Motor neuron (in vitro differentiated cells): ENCODE measurements at places on chromosomes 4 and X.

DNA sequence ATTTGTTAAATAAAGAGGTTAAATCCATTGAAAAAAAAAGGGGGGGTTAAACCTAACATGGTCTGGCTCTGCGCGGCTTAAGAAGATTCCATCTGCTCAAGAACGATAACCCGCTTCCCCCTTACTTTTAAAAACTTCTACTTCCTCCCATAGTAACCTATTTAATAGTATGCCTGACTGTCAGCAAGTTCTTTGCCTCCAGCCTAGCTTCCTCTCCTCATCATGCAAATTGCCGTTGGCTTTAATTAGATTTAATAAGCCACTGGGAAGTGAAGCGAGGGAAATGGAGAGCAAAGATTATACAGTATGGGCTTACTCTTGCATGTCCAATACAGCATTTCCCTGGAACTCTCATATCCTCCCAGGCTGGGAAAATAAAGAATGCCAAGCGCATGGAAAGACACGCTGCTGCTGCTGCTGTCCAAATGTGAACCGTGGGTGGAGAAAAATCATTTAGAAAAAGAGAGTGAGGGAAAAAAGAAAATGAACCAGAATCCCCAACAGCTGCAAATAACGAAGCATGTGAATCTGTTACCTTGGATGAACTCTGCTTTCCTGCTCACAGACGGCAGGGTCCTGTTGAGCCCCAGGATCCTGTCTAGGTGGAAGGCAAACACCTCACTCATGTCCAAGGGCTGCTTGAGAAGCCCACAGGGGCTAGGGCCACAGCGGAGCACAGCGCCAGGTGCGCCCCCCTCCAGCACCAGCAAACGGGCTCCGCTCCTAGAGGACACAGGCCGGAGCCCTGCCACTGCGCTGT is 2.7 kb downstream of the GASK1B start:
- peak; percentile 11 for ATAC-seq

GRCh38 chrX:30943984-30944383 is 54.9 kb upstream of the TAB3 start:
- no peak for ATAC-seq

GRCh38 chr4:89482251-89482650 is 174.7 kb upstream of the GPRIN3 start:
- peak; percentile 67 for ATAC-seq

GRCh38 chr4:99710020-99710419 is 52.4 kb upstream of the C4orf54 start:
- no peak for ATAC-seq

- ATAC-seq = no peak
These were observed 10.0 kb downstream of the SMC1A start for GRCh38 chrX:53412446-53412845.

GRCh38 chr4:146960634-146961033 is 15.0 kb upstream of the TTC29 start:
- ATAC-seq = no peak

DNA sequence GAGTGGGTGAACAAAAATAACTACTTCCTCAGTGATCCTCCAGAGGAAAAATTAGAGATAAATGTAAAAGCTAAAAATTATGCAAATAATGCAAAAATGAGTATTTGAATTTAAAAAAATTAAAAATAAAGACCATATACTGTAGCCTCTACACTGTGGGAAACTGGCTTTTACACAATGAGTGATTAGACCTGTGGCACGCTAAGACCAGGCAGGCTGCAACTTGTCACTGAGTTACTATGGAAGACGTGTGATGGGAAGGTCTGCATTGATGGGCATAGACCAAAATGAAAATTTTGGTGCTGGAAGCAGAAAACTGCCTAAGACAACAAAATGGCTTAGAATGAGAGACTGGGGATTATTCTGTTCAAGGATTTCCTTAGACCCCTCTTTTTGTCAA is 30.2 kb downstream of the BTC start:
- ATAC-seq = no peak

DNA sequence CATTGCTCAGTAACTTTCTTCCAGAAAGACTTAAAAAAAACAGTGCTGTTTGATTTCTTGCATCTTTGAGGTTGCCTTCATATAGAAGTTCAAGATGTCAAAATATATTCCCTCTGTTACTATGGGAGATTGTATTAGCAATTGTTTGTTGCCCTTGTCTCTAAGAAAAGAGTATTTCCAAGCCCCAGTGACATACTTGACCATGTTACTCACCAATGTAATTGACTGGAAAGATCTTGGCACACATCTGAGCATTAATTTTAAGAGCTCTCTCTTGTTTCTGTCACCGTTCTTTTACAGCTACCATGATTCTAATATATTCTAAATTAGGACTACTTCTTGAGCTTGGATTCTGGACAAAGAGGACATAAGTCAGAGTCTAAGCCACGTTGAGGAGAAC is 902.7 kb upstream of the EPHA5 start:
- ATAC-seq = peak; percentile 17

DNA sequence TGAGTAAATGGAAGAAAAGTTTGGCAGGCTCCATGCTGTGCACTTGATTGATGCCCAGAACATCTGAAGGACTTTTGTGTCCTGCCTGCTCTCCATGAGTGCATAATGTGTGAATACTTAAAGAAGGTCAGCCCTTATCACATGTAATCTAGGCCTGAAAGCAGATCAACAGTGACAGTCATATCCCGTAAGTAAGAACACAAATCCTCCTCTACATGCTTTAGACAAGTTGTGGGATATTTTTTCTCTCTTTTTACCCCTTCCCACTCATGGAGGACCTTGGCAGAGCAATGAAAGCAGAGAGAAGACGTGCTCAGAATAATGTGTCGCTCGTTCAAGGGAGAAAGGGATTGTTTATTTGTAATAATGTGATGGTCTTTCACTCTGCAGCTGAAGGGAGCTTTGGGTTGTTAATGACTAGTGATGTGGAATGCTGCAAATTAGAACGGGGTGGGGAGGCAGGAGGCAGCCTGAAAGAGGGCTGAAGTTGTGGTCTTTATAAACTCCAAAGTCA is 286.6 kb downstream of the BMPR1B start:
- peak; percentile 92 for ATAC-seq

- ATAC-seq = no peak
These were observed 252.3 kb downstream of the NLGN4X start for GRCh38 chrX:5976332-5976731.

DNA sequence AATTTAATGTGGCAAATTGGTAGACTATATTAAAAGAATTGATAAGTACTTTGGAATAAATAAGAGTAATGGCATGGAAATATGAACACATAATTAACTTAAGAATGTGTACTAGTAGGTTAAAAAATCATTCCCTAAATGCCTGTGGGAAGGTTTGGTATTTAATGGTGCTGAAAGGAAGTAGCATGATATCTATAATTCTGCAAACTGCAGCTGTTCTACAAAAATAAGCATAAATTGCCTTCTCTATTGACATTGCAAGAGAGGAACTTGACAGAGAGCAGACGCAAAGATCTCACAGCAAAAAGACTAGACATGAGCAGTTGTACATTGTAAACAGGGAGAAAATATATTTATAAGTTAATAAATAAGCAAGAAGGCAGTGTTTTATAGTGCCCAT is 752.5 kb upstream of the PCDH10 start:
- ATAC-seq = no peak
